HuH-7 (cell line): ENCODE measurements at places on chromosomes 3 and 15.

GRCh38 chr3:42116466-42116865 lies 25.3 kb downstream of the TRAK1 start:
- DNase-seq: no peak

GRCh38 chr3:142977399-142977728 lies 13.9 kb upstream of the PAQR9 start:
- DNase-seq: no peak

DNA sequence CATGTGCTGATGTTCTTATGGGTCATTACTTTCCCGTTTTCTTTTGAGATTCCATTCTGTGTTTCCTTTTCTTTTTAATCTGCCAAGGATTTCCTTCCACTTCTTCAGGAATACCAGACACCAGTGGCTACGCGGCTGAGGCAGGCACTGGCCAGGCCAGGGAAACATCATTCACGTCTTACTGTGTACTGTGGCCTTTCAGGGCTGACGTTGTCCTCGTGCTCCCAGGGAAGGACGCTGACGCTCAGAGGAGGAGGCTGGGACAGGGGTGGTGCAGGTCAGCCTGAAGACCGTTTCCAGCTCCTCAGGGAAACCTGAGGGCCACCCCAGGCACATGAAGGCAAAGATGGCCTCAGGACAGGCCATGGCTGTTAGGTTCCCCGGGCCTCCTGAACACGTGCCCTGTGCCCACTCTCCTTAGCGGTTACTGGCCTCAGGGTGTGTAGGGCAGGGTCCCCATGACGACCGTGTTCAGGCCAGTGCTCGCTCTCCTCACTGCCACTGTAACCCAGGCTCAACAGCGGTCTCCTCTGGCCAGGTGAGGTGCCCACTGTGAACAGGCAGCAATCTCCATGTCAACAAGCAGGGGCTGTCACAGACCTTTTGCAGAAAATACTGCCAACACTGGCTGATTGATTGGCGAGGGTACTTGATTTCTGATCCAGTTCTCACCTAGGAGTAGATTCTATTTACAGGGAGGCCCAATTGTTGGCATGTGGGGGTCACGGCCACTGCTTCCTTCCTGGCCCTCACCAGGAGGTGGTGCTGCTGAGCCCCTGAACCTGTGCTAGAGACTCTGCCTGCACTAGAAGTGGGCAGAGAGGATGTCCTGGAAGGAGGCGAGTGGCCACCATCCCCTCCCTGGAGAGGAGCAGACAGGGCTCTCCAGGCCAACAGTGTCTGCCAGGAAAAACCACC lies 169.5 kb downstream of the ATP10A start:
- DNase-seq: no peak

GRCh38 chr3:39189150-39189958 lies 3.0 kb downstream of the XIRP1 start:
- DNase-seq: no peak

GRCh38 chr15:92407321-92407720 lies 13.6 kb downstream of the ST8SIA2 start:
- no peak for DNase-seq

- no peak for DNase-seq
Measured at GRCh38 chr15:62058327-62059028, 1.8 kb downstream of the VPS13C start.

GRCh38 chr15:87597346-87598052 lies 659.0 kb downstream of the NTRK3 start:
- DNase-seq: no peak

DNA sequence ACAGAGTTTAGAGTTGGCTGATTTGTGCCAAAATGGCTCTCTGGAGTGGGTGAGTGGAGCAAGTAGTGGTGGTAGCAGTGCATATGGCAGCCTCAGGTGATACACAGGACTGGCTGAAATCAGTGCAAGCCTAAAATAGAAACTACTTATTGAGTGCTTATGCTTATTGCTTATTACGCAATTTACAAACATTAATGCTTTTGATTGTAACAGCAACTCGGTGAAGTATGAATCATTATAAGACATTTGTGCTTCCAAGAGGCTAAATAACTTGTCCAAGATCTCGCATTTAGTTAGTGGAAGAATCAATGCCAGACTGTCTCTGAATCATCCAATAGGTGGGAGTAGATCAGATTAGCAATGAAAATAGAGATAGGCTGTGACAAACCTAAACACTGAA lies 353.8 kb downstream of the NAALADL2 start:
- no peak for DNase-seq

- DNase-seq: no peak
Measured at GRCh38 chr15:95825208-95825607, 505.3 kb upstream of the NR2F2 start.

- DNase-seq: peak; percentile 45
Measured at GRCh38 chr15:77507911-77508310, 87.2 kb downstream of the HMG20A start.

DNA sequence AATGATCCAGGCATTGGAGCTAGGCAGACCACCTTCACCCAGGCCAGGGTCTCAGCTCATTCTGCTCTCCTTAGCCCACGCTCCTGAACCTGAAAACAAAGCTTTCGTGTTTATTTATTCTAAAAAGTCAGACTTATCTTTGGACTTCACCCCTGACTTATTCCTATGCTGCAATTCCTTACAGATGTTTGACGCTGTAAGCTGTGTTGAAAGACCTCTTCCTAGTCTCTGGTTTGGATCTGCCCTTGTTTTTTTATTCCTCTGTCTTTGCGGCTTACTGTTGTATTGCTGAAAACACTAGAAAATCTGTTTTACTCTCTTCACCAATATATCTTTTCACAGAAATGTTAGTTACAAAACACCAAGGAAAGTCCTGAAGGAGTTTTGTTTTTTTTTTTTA lies 40.5 kb upstream of the LDHAL6B start:
- DNase-seq: peak; percentile 17

- DNase-seq: no peak
Measured at GRCh38 chr3:129676985-129677384, 70.5 kb upstream of the PLXND1 start.

DNA sequence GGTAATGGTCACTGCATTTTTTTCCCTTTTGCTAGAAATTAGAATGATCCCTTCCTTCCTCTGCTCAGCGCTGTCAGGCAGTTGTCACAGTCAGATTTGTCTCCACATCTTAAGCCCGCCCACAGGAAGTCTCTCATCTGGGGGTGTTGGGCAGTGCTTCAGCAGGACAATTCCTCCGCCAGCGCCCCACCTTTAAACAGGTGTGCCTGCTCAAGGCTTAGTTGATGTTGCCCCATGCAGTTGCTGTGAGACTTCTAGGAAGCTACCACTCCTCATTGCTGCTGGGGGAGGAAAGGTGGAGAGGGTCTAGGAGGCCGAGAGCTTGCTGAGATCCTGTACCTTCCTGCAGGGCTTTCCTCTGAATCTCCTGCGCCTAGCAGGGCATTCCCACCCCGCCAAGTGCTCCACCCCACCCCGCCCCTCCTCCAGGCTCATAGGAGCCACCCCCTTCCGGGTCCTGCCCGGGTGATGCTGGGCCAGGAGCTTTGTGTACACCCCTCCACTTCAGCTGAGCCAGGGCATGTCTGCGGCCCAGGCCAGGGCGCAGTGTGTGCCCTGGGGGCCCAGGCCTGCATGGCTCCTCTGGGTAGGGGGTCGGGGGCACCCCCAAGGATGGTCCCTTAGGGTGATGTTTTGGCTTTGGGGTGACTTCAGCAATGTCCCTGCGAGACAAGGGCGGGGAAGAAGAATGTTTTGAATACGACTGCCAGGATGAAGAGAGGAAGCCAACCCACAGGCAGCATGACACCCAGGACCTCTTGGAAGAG lies 68.7 kb downstream of the TRAK1 start:
- no peak for DNase-seq

DNA sequence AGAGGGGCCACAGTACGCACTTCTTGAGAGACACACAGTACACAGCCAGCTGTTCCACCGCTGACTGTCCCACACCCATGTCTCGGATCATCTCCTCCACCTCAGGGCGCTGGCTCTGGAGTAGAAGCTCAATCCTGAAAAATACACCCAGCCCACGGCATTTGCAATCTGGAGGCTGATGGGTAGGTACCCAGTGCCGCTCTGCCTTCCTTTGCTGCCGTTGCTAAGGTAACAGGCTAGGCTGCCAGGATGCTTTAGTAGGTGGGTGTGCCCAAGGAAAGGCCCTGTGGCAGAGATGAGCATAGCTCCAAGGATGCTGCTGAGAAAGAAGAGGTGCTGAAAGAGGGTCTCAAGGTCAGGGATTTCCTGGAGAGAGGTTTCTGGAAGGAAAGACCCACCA lies 14.6 kb downstream of the TRAIP start:
- DNase-seq: no peak

- DNase-seq: no peak
Measured at GRCh38 chr3:73600293-73600938, 24.3 kb downstream of the PDZRN3 start.

GRCh38 chr3:160473978-160474377 lies 24.4 kb upstream of the TRIM59 start:
- DNase-seq: no peak

GRCh38 chr15:79519628-79520027 lies 87.5 kb downstream of the MINAR1 start:
- DNase-seq: no peak

- DNase-seq: peak; percentile 93
Measured at GRCh38 chr3:129343643-129344360, 65.1 kb downstream of the HMCES start.

GRCh38 chr3:48372862-48373435 lies 930 bp downstream of the FBXW12 start:
- DNase-seq: no peak

DNA sequence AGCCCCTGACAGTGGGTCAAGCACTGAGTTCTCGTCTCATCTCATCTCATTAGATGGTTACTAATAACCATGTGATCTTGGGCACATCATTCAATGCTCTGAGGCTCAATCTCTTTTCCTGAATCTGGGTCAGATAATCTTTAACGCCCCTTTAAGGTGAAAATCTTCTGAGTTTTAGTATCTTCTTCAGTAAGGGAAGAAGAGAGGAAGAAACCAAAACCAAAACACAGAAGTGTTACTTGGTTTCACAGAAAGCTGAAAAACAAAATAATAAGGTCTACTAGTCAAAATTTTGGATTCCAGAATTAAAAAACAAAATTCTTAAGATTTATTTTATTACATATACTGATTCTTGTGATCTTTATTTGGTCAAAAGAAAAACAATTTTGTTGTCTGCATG lies 78.2 kb downstream of the CLASP2 start:
- no peak for DNase-seq

- no peak for DNase-seq
Measured at GRCh38 chr3:136177876-136178275, 18.3 kb downstream of the MSL2 start.

DNA sequence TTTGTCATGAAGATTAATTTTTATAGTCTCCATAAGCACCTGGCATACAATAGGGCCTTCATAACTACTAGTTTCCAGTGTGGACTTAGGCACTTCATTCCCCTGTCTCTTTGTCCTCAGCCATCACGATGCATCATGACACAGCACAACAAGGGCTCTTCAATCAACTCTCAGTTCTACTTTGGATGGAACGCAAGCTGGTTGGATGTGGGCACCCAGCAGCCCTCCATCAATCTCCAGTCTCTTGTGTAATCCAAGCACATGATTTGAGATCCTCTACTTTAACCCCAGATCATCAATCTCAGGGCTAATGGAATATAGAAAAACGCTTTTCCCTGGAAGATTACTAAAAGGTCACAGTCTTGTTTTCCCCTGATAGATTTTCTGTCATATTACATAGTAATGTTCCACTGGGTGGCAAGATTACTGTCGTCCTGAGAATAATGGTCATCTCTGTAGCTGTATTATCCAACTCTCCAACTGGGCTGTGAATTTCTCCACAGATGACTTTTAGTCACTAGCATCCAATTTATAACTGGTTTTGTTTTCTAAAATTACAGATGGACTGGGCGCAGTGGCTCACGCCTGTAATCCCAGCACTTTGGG lies 22.9 kb upstream of the CHRNA7 start:
- no peak for DNase-seq
